ENCODE measurements at places on chromosomes 3 and 15.

DNA sequence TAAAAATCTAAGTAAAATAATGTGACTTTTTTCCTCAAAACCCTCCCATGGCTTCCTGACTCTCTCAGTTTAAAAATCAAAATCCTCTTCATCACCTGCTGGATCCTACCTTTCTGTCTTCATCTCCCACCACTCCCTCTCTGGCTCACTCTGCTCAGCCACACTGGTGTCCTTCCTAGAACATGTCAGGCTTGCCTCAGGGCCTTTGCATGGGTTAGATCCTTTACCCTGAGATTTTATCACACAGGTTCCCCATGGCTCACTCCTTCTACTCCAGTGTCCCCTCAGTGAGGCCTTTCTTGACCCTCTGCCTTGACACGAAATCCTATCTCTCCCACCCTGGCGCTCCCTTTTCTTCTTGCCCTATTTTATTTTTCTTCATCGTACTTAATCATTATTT lies 141.8 kb downstream of the RPL22L1 start:
- DNase-seq = no peak

GRCh38 chr3:42691816-42692666 lies 6.7 kb downstream of the KLHL40 start:
- DNase-seq = peak; percentile 54

- no peak for DNase-seq
Measured at GRCh38 chr15:63203451-63204090, 14.2 kb downstream of the RAB8B start.

DNA sequence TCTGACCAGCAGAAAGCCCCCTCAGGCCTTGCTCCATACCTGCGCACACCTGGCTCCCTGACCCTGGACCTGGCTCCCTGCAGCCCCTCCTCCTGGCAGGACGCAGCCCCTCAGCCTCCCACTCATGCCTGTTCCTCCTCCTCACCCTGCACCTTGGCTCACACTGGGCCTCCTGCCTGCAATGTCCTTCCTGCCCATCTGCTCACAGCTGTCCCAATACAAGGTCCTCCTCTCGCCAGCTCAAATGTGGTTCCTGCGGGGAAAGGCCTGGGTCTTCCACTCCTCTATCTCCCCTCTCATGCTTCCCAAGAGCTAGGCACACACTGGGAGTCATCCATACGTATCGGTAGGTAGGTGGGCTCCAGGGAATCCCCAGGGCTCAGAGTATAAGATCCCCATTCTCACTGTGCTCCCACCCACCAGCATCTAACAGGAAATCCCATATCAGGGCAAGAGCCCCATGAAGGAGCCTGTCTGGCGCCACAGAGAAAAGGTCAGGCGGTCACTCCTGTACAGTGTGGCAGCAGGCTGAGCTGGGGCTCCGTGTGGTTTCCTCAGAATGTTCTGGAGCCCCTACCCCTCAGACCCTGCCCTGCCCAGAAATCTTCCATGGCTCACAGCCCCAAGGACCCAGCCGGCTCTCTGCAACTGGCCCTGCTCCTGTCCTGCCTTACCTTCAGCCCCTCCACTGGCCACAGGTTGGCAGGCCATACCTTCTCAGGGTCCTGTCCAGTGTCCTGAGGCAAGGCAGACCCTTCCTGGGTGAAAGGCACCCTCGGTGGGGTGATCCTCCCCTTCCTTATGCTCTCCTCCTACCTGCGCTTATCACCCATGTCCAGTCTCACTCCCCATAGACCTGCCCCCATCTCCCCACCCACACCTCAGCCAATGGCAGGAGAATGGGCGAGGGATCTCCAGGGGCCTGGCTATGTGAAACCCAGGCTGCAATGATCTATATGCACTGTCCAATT lies 10.9 kb downstream of the PLCD1 start:
- no peak for DNase-seq

- DNase-seq = no peak
Measured at GRCh38 chr3:182108371-182108770, 396.6 kb downstream of the SOX2 start.

DNA sequence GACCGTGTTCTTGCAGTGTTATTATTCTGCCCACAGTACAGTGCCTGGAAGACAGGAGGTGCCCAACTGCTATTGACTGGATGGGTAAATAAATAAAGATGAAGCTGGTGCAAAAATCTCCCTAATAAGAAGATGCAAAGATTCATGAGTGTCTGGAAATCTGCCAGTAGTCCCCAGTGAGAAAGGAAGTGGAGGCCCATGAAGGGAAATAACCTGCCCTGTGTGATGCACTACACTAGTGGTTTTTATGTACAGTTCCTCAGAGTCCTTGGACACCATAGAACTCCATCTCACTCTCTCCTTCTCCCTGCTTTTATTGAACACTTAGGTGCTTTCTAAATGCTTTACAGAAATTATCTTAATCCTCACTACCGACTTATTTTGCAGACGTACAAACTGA lies 8.3 kb upstream of the SUCLG2 start:
- DNase-seq = no peak

DNA sequence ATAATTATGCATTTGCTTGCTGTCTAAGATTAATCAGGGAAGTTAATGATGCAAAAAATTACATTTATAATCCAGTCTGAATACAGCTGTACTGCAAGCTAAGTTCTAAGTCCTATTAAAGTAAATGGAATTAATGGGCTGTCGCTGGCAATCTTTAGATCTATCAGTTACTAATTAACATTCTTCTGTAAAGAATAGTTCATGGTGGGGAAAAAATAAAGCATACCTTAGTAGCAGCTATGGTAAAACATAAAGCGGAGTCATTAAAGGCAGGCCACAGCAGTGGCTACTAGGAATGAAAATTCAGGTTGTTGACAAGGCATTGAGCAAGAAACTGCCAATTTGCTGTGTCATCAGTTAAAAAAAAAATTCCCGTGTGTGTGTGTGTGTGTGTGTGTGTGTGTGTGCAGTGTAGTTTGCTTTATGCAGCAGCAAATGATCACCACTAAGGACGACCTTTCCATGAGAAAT lies 129.8 kb downstream of the ZNF385D start:
- DNase-seq = no peak

DNA sequence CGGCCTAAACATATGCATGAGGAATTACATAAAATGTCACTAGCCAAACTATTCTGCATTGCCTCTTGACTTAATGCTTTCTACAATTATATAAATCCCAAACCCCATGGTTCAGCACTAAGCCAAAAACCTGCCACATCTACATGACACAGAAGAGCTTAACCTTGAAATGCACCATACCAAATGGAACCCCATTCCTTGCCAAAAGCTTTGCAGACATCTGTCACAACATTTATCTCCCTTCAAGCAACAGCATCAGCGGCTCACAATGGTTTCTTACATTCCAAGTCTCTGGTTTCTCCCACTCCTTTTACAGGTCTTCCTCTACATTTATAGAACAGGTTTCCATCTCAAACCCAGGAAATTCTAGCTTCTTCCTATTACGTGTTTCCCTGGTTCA lies 58.4 kb upstream of the GYG1 start:
- DNase-seq = no peak

DNA sequence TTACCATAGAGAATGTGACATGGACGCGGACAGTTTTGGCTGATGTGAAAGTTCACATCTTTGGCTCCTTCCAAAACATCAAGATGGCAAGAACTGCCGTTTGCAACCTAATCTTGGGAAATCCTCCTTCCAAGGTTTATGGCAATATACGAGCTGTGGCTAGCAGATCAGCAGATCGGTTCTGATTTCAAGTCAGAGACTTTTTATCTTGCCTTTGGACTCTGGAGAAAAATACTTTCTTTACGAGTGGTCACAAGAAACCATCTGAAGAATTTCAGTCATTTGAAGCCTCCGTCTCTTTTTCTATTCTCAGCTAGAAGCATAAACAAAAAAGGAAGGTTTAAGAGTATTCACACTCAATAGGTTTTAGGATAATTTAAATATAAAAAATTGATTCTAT lies 153.5 kb upstream of the MEIS2 start:
- DNase-seq = no peak

DNA sequence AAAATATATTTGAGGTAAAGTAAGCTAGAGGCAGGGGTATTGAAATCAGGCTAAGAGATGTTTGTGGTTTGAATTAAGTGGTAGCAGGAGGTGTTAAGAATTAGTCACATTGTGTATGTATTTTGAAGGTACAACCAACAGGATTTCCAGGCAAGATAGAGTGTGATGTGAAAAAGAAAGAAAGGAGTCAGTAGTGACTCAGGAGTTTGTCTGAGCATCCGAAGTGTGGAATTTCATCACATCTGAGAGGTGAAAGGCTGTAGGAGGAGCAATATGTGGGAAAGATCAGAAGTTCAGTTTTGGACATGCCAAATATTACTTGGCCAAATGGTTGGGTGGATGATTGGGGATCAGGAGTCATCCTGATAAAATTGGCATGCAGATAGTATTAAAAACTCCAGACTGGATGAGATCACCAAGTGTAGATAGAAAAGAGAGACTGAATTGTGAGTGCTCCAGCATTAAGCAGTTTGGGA lies 32.1 kb upstream of the EBLN2 start:
- no peak for DNase-seq

Measured in left forelimb (tissue), 1 donor.